ENCODE measurements at places on chromosomes 1 and 21.

DNA sequence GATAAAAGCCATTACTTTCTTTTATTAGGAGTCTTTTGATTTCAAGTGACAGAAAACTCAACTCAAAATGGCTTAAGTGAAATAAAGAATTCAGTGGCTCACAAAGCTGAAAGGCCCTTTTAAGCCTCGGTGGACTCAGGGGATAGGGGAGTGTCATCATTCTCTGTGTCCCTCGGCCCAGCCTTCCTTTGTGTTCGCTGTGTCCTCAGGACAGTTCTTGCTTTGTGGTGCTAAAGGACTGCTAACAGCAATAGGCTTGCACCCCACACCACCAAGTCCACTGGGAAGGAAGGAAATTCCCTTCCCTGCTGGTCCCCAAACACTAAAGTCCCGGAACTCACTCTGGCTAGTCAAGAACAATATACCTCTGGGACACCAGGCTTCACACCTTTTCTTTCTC lies 129.2 kb downstream of the NTPCR start:
- no peak for DNase-seq

GRCh38 chr1:94971491-94971924 lies 44.6 kb upstream of the CNN3 start:
- no peak for DNase-seq

- DNase-seq = no peak
Observed at GRCh38 chr1:2165646-2166045, 28.9 kb downstream of the FAAP20 start.

GRCh38 chr1:245880754-245881403 lies 626.2 kb downstream of the SMYD3 start:
- no peak for DNase-seq

GRCh38 chr1:200912737-200913407 lies 18.2 kb downstream of the INAVA start:
- no peak for DNase-seq

DNA sequence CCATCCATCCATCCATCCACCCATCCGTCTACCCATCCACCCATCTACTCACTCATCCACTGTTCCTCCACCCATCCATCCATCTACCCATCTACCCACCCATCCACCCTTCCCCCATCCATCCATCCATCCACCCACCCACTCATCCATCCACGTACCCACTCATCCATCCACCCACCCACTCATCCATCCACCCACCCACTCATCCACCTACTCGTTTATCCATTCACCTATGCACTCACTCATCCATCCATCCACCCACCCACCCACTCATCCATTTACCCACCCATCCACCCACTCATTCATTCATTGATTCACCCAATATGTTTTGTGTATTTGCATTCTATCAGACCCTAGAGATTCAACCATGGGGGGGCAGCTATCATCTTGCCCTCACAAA lies 27.2 kb downstream of the TNFRSF8 start:
- no peak for DNase-seq
